ENCODE measurements at places on chromosomes 6 and 20.

DNA sequence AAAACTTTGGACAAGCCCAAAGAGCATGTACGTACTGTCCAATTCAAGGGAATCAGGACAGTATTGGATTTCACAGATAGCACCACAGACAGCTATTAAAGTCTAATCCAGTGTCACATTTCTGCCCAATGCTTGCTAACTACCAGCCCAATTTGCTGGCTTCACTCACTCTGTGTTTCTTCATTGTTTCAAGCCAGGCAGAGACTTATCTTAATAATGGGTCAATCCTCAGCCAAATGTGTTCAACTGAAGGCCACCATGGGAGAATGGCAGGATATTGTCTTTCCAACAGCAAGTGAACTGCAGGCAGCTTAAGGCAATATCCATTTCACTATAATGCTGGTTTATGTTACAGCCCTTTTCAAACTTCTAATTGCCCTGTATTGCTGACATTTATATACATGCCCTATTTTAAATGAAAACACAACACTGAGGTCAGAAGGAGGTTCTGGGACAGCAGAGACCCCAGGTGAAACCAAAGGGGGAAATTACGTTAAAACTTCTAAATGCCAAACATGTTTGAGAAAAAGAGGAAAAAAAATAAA, 142.1 kb upstream of the RSPO3 start:
- DNase-seq: no peak

GRCh38 chr6:158972241-158973233, 27.5 kb downstream of the RSPH3 start:
- peak; percentile 55 for DNase-seq

- no peak for DNase-seq
These were observed 504.9 kb downstream of the DOK5 start for GRCh38 chr20:54980103-54980960.

GRCh38 chr20:46034039-46034438, 5.0 kb downstream of the SLC12A5 start:
- DNase-seq: no peak

GRCh38 chr6:164108092-164108491, 693.6 kb downstream of the QKI start:
- DNase-seq: no peak

- DNase-seq: no peak
These were observed 297.7 kb upstream of the MAN1A1 start for GRCh38 chr6:119647309-119647708.

DNA sequence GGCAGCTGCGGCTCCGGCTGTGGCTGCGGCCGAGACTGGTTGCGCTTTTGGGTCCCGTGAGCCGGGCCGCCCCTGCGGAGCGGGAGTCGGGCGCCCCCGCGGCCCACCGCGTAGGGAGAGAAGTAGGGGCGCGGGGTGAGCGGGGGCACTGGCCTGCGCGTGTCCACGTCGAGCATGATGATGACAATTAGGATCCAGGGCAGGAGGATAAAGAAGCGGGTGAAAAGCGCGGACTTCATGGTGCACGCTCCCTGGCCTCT, 739 bp downstream of the B3GAT2 start:
- no peak for DNase-seq

DNA sequence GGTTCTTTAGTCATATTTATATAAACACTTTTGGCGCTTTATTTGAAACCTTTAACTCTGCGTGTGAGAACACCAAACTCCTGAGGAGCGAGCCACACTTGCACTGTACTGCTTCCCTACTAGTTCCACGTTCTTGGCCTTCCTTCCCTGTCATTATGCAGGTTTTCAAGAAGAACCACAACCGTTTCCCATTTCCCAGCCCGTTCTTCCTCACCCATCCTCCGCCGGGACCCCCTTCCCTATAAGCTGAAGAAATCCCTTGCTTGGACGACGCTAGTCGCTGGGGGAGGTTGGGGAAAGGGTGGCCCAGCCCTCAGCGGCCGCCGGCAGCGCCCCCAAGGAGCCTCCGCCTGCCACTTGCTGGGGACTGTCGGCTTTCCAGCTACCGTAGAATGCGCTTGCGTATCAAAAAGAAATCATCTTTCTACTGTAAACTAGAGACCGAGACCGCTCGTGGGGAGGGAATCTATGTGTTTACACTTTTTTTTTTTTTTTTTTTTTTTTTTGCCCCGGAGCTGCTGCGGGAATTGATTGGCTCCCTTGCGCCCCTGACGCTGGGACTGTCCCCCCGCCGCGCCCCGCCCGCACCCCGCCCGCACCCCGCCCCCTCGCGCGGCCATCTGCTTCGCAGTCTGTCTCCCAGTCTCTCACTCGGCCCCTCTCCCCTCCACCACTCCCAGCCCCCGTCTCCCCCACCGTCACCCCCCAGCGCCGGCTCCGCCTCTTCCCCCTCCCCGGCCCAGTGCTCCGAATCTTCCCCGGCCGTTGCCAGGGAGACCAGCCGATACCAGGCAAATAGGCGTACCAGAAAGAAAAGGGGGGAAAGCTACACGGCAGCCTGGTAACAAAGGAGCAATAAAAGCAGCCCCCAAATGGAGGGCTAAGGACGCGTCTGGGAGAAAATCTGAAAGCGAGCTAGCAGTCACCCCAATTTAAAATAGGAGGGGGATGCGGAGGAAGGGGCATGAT, 2.3 kb upstream of the MARCKS start:
- peak; percentile 76 for DNase-seq

DNA sequence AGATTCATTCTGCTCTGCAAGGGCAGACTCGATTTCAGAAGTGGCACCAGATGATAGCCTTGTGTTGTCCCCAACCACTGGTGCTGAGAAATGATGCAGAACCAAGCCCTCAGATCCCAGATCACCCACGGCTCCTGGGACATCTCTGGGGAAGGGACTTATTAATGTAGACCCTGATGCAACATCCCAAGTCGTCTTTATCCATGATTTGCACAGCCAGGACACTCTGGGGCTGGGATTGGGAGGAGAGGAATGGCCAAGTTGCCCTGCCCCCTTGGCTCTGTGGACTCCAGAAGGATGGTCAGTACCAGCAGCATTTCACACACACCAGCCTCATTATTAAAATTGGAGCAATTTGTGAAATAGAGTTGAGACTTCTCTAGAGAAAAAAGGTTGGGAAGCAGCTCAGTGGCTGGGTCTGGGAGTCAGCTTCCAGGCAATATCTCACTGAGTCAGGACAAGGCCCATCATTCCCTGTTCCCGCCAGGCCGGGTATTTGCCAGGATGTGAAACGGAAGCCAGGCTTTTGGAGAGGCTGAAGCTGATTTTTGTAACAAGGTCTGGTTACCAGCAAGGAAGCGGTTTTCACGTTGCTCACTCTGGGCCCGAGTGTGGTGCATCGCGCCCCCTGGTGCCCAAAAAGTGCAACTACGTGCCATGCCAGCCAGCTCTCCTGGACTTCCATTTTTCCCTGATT, 67.4 kb downstream of the ZBTB2 start:
- peak; percentile 42 for DNase-seq

DNA sequence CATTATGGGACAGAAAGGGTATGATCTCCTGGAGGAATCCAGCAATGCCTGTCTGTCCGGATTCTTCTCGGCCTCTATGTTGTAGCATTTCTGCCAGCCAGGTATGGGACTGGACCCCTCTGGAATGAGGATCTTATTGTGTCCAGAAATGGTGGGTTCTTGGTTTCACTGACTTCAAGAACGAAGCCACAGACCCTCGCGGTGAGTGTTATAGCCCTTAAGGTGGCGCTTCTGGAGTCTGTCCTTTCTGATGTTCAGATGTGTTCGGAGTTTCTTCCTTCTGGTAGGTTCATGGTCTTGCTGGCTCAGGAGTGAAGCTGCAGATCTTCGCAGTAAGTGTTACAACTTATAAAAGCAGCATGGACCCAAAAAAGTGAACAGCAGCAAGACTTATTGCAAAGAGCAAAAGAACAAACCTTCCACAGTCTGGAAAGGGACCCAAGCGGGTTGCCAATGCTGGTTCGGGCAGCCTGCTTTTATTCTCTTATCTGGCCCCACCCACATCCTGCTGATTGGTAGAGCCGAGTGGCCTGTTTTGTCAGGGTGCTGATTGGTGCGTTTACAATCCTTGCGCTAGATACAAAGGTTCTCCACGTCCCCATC, 62.3 kb upstream of the IER3 start:
- no peak for DNase-seq

DNA sequence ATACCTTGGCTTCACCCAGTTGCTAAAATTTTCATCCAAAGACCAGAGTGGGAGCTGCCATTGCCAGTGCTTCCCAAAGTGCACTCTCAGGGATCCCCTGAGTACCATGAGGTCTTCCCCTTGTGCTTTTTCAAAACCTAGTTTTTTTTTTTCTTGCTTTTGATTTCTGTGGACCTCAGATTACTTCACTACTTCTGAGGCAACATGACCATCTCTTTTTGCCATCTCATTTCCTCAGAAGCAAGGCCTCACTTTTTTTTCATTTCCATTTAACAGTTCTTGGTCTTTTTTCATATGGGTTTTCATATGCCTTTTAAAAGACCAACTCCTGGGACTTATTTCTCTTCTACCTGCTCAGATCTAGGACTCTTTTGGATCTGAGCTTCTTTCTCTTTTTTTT, 64.1 kb upstream of the MMS22L start:
- no peak for DNase-seq

DNA sequence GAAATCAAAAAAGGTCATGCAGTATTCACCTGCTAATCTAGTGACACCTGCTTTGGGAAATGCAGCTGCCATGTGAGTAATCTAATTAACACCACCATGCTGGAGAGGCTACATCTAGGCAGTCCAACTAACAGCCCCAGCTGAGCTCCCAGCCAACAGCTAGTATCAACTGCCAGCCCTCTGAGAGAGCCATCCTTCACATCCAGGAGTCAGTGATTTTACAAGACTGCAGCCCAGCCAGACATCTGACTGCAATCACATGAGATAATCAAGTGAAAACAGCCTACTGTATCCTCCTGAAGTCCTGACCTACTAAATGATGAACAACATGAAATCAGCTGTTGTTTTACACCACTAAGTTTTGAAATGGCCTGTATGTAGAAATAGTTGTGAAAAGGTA, 298.4 kb downstream of the TRDN start:
- no peak for DNase-seq

DNA sequence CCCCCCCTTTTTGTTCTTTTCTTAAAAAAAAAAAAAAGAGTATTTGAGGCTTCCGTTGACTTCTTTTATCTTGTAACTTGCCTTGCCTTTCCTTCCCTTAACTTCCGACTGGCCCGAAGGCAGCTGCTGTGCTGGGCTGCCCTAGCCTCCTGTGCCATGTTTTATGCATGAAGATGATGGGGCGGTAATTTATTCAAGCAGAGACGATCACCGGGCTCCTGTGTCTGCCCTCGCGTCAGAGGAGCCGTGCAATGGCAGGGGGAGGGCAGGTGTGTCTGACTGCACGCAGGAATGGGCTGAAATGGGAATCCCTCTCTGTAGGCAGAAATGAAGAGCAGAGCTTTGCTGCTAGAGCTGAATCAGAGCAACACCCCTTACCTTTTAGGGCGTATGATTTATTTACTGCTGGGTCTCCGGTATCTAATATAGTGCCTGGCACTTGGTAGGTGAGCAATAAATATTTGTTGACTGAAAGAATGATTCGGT, 106.3 kb upstream of the RIPOR2 start:
- DNase-seq: no peak

DNA sequence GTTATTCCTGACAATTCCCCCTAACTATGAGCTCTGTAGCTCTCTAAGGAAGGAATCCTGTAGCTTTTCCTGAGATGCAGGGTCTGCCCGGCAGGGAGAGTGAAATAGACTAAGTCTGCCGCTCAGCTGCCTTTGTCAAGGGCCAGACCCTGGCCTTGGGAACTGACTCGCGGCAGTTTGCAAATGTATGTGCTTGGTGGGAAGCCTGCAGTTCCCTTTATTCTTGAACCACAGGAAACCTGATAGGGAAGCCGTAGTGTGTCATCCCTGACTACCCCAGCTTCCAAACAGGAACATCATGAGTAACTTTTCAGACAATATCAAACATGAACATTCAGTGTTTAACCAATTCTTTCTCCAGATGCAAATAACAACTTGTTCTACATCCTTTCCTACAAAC, 78.7 kb upstream of the IFNGR1 start:
- no peak for DNase-seq

DNA sequence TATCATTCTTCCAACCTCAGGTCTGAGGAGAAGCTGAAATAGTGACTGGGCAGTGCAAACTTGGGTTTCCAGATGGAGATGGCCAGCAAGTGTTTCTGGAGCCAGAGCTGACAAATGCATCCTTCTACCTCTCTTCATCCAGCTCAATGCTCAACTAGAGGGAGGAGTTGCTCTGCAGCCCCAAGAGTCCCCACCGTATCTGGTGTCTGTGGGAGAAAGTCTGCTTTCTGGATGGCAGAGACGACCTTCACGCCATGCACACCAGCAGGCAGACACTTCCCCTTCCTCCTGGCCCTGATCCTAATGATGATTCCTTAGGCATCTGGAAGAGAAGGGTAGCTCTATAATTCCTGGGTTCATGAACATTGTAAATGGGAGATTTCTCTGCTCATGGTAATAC, 127.4 kb upstream of the SPACA1 start:
- DNase-seq: no peak

DNA sequence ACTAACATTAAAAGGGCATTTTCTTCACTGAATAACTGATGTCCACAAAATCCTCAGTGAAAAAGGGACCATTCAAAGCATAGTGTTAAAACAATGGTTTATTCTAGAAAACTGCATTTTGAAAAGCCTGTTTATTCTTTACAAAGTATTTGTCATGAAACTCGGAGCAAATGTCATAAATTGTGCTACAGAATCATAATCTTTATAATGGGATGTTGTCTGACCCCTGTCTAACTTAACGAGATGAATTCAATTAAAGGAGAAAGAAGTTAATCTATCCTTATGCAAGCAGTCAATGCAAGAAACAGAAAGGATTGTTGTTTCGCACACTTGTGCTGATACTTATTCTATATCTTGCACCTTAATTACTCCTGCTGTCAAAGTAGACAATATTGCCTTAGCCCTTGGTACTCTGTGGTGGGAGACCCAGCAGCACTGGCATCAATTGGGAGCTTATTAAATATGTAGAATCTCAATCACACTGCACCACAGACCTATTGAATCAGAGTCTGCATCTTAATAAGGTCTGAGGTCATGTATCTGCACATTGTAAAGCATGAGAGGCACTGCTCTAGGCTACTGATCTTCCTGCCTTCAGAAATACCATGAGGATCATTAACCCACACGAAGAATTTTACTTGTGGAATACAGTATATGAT, 708.3 kb downstream of the HDGFL1 start:
- DNase-seq: no peak

- DNase-seq: no peak
These were observed 21.8 kb downstream of the NTSR1 start for GRCh38 chr20:62730481-62730880.

GRCh38 chr6:122077603-122078002, 321.8 kb upstream of the HSF2 start:
- DNase-seq: no peak

GRCh38 chr6:118635909-118636735, 15.3 kb downstream of the CEP85L start:
- no peak for DNase-seq

GRCh38 chr6:122472022-122472340, 374 bp upstream of the SERINC1 start:
- no peak for DNase-seq

Measured in amniotic stem cell (primary cell).